ENCODE measurements at places on chromosomes 4 and X. TPM values are rescaled to one million over a fixed set of nuclear protein-coding genes. Genes with fewer than 3 reads are reported as not detected.

Gene FNIP2
- 35.8 TPM for total RNA-seq

Gene NMU
- total RNA-seq, result 2.8 TPM

Gene MTNR1A
- total RNA-seq, result 0.20 TPM

Gene PPARGC1A
- 10.6 TPM for total RNA-seq

Gene PIN4
- 7.8 TPM for total RNA-seq

Gene PAGE5
- total RNA-seq, result not detected

Gene CA5B
- 20.1 TPM for total RNA-seq

Gene GAGE1
- total RNA-seq, result not detected

Gene SCML1
- 10.1 TPM for total RNA-seq

Gene PRR32
- 3.5 TPM for total RNA-seq

Gene RTL3
- 0.59 TPM for total RNA-seq

Gene PNMA6F
- total RNA-seq, result not detected

Gene EREG
- 23.4 TPM for total RNA-seq

Gene RPA4
- total RNA-seq, result 3.8 TPM

Gene IGSF1
- 6.4 TPM for total RNA-seq

Gene TLR3
- total RNA-seq, result 2.8 TPM

Gene ARMCX4
- 13.5 TPM for total RNA-seq

Gene ODAPH
- not detected for total RNA-seq

Gene ATP1B4
- 25.9 TPM for total RNA-seq

Gene TLR6
- 2.9 TPM for total RNA-seq

Gene DMRTC1
- total RNA-seq, result not detected

Gene GAGE12F
- not detected for total RNA-seq

Gene PRSS12
- 13.1 TPM for total RNA-seq

Gene CT47B1
- total RNA-seq, result not detected

Gene RBM47
- 16.3 TPM for total RNA-seq

Gene ASB5
- 18.6 TPM for total RNA-seq

Gene BOD1L1
- total RNA-seq, result 42.9 TPM

Gene EIF2S3
- total RNA-seq, result 204 TPM

Gene CHRDL1
- total RNA-seq, result 13.4 TPM

Gene HSPA4L
- total RNA-seq, result 8.8 TPM

Gene ADGRA3
- 54.9 TPM for total RNA-seq

Gene CENPVL2
- not detected for total RNA-seq

Gene GLOD5
- total RNA-seq, result not detected

Gene FATE1
- 0.20 TPM for total RNA-seq

Gene GPR173
- 4.8 TPM for total RNA-seq

Gene BEX4
- 28.6 TPM for total RNA-seq

Gene HSFX2
- total RNA-seq, result not detected

Gene ELMOD2
- 27.5 TPM for total RNA-seq

Gene NAT8L
- 1.2 TPM for total RNA-seq

Gene HTR2C
- not detected for total RNA-seq

Gene BEND4
- under 0.01 TPM for total RNA-seq

Gene SPRY1
- total RNA-seq, result 82.4 TPM

Gene FHIP1A
- 30.6 TPM for total RNA-seq

Gene MAPK10
- 18.3 TPM for total RNA-seq
